ENCODE measurements at places on chromosomes 12 and 14.

DNA sequence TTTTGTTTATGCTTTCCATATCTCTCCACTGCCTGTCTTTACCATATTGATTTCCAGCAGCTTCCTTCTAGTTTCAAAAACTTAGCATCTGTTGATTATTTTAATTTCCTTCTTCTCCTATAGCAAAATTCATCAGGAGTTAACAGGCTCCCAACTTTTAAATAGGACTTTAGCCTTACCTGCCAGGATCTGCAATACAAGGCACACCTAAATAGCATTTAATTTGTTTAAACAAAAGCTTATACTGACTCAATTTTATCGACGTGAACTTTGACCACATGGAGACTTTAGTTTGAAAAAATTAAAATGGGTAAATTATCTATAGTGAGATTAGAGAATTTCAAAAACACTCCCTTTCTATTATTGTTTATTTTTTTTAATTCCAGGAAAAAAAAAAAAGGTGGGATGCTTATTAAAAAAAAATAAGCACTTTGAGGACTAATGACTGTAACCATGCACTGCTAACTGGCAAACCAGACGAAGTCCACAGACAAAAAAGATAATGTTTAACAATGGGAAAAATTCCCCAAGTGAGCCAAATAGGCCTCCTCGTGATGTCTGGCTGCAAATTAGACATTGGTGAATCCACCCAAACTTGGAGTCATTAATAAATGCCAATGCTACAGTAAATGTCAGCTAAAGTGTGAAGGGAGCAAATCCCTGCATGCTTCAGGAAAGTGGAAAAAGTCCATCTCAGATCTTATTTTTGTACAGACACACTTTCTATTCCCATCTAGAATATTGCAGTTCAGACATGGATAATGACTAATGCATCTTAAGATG lies 40.7 kb downstream of the RMST start:
- DNase-seq = no peak

- DNase-seq = no peak
Measured at GRCh38 chr12:30694412-30695198, 1.1 kb downstream of the IPO8 start.

DNA sequence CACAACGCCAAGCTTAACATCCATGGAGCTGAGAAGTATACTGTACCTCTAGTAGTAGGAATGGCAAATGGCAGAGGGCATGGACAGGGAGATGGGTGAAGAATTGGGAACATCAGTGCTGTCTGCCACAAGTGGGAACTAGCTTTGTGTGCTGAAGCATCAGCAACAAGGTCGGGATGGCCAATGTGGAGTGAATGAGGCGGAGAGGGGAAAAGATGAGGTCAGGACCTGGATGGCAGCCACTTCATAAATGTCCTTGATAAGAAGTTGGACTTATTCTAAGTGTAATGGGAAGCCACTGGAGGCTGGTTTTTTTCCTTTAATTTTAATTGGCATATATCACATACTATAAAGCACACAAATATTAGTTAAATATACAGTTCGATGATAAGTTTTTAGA lies 21.9 kb upstream of the CLMN start:
- no peak for DNase-seq

DNA sequence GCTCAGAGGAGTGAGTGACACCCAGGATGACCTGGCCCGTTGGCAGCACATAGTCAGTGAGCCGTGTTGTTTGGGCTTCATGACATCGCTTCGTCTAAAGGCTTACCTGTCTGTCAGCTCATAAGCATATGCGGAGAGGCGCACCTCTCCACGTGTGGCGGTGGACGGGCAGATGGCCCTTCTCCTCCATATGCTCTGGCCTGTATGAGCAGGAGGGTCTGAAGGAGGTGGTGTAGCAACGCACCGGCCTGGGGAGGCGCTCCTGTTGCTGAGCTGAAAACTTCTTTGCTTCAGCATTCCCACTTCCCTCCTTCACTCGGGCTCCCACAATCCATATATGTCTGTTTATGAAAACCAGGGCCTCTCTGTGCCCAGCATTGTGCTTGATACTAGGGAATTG lies 186.1 kb downstream of the TSPAN9 start:
- no peak for DNase-seq

- DNase-seq = no peak
Measured at GRCh38 chr14:29465095-29465494, 462.6 kb downstream of the PRKD1 start.

GRCh38 chr12:80763874-80764273 lies 47.2 kb downstream of the MYF5 start:
- DNase-seq = no peak

DNA sequence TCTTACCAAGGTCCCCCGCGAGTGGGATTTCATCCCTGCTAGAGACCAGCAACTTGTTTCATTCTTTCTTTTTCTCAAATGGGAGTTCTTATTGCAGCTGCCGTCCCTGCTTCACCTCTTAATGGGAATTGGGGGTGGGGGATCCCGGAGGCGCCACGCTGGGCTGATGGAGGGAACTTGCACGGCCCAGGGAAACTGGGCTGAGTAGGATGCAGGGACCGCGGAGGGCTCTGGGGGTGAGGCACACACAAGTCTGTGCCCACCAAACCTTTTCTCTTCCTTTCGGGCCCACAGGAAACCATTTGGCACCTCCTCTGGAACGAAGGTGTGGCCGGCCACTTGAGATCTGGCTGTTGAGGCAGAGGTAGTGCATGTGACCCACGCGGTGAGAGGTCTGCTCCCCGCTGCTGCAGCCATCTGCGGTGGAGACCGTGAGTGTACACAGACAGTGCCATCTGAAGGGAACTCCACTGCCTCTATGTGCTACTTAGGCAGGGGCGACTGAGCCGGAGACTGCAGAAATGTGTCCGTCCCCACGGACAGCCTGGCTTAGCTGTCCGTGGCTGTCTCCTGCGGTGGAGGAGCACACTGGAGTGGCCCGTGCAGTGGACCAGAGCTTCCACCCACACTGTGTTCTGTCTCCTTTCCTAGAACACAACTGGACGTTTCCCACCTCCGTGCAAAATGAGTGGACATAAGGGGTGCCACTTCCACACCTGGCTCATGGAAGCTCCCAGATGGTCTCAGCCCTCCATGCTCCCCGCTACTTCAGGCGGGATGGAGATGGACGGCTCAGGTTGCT lies 42.1 kb upstream of the TESC start:
- DNase-seq = no peak

- DNase-seq = no peak
Measured at GRCh38 chr12:127485528-127485927, 781.4 kb upstream of the TMEM132C start.

DNA sequence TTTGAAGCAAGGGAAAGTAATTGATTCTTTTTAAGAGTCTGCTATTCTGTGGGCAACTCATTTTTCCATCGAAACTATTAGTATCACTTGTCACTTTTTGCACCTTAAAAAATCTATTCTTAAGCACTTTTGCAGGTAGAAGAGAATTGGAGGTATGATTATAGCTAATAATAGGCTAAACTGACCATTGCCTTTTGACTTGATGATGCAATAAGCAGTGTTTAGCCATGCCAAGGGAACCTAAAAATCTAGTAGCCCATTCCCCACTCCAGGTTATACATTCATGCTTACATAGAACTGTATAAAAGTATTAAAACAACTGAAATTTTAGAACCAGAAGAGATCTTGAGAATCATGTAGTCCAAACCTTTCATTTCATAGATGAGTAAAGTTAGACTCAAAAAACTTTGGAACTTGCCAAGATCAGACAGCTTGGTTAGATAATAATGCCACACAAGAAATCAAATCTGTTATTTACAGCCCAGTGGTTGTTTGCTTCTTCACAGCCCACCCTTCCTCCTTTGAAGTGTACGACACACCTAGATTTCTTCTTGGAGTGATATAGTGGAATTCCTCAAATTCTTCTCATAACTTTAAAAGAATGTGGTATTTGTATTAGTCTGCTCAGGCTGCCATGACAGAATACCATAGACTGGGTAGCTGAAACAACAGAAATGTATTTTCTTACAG lies 21.7 kb upstream of the GARIN2 start:
- no peak for DNase-seq

DNA sequence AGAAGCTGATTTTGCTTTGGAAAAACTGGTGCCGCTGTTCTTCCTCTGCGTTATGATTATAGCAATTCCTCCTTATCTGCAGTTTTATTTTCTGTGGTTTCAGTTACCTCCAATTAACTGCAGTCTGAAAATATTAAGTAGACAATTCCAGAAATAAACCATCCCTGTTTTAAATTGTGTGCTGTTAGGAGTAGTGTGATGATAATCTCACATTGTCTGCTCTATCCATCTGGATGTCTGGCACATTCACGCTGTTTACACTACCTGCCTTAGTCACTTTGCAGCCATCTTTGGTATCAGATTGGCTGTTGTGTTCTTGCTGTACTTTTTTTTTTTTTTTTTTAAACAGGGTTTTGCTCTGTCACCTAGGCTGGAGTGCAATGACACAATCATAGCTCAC lies 141.0 kb downstream of the GRIP1 start:
- no peak for DNase-seq

DNA sequence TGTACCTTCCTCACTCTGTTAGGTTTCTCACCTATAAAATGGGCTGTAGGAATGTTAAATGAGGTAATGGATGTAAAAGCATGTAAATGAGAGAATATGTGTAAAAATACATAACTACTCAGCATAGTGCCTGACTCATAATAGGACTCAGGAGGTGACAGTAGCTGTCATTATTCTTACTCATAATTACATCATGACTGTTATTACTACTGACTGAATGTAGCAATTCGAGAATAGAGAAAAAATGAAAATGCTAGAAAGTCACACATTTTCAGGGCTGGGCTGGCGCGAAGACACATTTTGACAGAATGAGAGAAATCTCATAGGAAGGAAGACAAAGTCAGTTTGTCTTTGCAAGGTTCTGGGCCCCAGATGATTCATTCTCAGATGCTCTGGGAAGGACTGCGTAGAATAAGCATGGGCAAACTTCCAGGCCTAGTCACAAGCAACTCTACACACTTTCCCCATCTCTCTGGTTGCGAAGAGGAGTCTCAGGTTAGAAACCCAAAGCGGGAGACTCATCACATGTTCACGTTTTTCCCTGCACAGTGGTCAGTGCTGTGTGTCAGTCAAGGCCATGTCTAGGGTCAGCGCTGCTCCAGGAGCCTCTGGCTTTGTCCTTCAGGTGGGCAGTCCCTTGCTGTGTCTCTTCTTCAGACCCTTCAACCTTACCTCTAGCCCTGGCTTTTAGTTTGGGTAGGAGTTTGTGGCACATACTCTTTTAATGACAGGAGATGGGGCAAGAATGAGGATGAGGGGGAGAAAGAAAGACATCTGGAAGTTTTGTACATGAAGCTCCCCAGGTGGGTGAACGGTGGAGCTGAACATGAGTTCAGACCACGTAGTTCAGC lies 8.4 kb downstream of the GPRC5A start:
- DNase-seq = no peak

DNA sequence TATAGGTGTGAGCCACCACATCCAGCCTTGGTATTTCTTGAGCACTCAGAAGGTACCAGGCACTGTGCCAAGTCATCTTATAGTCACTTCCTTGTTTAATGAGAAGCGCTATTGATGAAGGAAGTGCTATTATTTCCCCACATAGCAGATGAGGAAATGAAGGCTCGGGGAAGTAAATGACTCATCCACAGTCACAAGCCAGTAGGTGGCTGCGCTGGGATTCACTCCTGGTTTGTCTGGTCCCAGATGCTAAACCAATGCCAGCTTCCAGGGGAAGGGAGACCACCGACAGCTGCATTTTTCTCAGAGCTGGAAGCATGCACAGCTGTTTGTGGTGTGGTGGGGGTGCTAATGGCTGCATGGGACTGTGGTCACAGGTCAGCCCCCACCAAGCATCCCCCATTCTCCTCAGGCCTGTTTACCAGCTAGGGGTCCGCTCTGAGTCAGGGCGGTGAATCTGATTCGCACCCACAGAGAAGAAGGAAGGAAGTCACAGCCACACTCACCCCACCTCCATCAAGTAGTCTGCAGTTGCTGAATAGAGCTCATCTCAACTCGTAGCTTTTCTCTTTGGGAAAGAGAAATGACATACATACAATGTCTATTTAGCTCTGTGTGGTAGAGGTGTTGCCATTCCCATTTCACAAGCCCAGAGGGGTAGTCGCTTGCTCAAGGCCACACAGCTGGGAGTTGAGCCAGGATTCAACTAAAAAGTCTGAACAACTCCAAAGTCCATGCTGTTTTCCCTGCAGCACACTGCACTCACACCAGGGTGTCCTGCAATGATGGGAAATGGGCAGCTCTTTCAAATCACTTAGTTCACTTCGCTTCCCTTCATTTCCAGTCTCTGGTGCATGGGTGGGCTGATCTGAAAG lies 6.3 kb upstream of the LTBP2 start:
- no peak for DNase-seq

GRCh38 chr14:77181603-77182437 lies at the start of gene TMEM63C:
TSS of gene TMEM63C (plus strand) at chr14:77181798. CDS start at chr14:77218814, 37,016 bp downstream.
- peak; percentile 82 for DNase-seq

GRCh38 chr12:27257104-27257843 lies 13.2 kb downstream of the STK38L start:
- DNase-seq = no peak

DNA sequence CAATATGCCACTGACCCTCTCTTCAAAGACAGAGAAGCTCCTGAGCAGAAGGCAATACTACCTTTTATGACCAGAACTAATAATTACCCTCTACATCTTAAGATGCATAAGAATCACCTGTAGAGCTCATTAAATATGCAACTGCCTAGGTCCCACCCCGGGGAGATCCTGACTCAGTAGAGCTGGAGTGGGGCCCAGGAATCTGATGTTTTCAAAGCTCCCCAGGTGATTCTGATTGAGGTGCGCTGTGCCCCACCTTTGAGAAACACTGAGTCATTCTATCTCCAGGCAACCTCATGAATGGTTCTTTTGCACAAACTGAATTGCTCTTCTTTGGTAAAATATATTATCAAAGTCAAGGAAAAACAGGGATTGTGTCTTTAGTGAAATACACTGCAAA lies 149.3 kb upstream of the BMP4 start:
- no peak for DNase-seq

DNA sequence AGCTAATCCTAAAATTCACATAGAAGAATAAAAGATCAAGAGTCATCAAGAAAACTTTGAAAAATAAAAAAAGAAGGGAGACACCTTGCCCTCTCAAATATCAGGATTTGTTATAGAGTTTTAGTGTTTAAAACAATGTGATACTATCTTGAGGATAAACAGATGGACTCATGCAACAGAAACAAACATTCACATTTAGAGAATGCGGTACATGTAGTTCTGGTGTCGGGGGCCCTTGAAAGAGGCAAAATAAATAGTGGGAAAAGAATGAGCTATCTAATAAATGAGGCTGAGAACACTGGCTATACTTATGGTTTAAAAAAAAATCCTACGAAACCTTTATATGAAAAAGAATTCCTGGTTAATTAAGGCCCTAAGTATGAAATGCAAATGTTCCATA lies 127.7 kb downstream of the LLPH start:
- DNase-seq = no peak

GRCh38 chr12:86104087-86104486 lies 152.1 kb downstream of the MGAT4C start:
- DNase-seq = no peak

GRCh38 chr14:21840765-21841164 lies 167.1 kb upstream of the OR4E1 start:
- DNase-seq = no peak

GRCh38 chr12:7705846-7706245 lies 5.4 kb upstream of the DPPA3 start:
- DNase-seq = no peak

- no peak for DNase-seq
Measured at GRCh38 chr12:116458492-116458891, 100.7 kb upstream of the MAP1LC3B2 start.

- DNase-seq = no peak
Measured at GRCh38 chr14:99790201-99790977, 2.8 kb upstream of the EML1 start.

GRCh38 chr12:64390275-64390851 lies at the start of gene C12orf56:
TSS of gene C12orf56 (minus strand) at chr12:64390758. CDS start at chr12:64390565, 193 bp downstream.
- DNase-seq = no peak

Measured in cerebellar nuclear complex (tissue), 1 donor.